PC-9 (cell line): ENCODE measurements at places on chromosomes 12 and 14.

GRCh38 chr12:111285200-111285599 lies 83.7 kb downstream of the PHETA1 start:
- no peaks in the 10 kb centered on the region for H3K4me1 ChIP-seq
- H3K36me3 ChIP-seq, result no peaks in the 10 kb centered on the region
- H3K4me3 ChIP-seq, result no peak overlapping the region
- no peak for DNase-seq
- no peak overlapping the region for H3K27ac ChIP-seq
- peaks cover 68% of the 10 kb centered on the region for H3K27me3 ChIP-seq

GRCh38 chr12:5898874-5899273 lies 46.2 kb downstream of the ANO2 start:
- no peaks in the 10 kb centered on the region for H3K36me3 ChIP-seq
- no peak overlapping the region for H3K27ac ChIP-seq
- no peak overlapping the region for H3K4me3 ChIP-seq
- no peaks in the 10 kb centered on the region for H3K4me1 ChIP-seq
- peaks cover 34% of the 10 kb centered on the region for H3K27me3 ChIP-seq

GRCh38 chr14:27863166-27863565 lies 903.4 kb upstream of the FOXG1 start:
- no peaks in the 10 kb centered on the region for H3K27me3 ChIP-seq
- no peaks in the 10 kb centered on the region for H3K36me3 ChIP-seq
- H3K4me3 ChIP-seq, result no peak overlapping the region
- DNase-seq, result no peak
- H3K4me1 ChIP-seq, result no peaks in the 10 kb centered on the region

GRCh38 chr12:71772735-71773134 lies 18.1 kb downstream of the RAB21 start:
- no peak overlapping the region for H3K27ac ChIP-seq
- no peaks in the 10 kb centered on the region for H3K27me3 ChIP-seq
- no peak overlapping the region for H3K4me3 ChIP-seq
- no peak for DNase-seq

- no peak overlapping the region for H3K27ac ChIP-seq
- DNase-seq, result no peak
- no peaks in the 10 kb centered on the region for H3K36me3 ChIP-seq
Measured at GRCh38 chr14:104297721-104298401, 159.5 kb downstream of the KIF26A start.
